ENCODE measurements at places on chromosomes 7 and 10.

DNA sequence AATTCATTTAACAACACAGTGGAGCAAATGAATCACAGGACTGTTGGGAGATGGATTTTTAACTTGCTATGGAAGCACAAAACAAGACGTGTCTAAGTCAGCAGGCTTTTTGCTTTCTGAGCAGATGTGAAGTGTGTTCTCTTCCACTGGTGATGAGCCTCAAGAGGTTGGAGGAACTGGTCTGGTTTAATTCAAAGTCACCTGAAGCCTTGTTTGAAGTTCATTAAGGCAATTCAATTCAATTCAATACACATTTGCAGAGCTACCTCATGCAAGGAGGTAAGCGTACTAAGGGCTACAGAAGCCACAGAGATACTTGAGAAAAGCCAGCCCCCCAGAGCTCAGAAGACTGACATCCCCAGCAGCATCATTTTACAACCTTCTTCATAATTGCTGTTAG lies 68.4 kb upstream of the PALS2 start:
- DNase-seq: no peak

- peak; percentile 56 for DNase-seq
Measured at GRCh38 chr7:18577096-18577771, 81.7 kb downstream of the HDAC9 start.

DNA sequence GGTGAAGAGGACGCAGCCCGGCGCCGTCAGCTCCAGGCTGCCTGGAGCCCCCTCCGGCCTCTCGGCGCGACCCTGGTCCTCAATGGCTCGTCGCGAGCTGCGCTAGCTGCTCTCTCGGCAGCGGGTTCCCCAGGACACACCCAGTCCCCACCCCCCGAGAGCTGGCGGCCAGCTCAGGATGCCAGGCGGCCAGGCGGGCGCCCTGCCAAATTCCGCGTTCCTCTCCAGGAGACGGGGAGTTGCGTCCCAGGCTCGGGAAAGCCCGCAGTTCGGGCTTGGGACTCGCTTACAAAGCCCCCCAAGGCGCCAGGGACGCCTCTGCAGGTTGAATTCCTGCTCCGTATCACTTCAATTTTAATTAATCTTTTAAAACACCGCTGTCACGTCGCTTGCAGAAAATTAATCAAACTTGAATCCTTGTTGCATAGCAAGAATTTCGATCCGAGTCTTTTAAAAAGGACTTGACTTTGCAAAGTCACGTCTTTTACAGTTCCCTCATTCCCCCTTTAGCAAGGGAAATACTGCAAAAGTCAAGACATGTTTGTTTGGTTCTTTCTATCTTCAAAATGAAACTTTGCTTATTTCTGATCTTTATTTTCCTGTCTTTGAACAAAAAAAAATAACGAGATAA lies 28.2 kb downstream of the SKIDA1 start:
- peak; percentile 30 for DNase-seq

DNA sequence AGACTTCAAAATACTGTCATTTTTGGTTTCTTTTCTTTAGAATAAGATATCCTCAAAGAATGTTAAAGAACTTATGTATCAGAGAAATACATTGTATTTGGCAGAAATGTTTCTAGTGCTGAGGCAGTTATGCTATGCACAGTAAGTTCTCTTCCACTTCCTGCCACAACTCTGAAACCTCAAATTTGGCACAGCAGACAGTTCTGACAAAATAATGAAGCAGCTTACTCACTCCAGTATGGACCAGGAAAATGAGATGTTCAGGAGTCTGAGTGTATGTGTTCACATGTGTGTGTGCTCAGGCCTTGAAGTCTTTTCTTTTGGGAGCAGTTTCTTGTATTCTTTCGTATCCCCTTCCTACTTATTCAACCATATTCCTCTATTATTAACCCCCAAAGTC lies 197.0 kb upstream of the AGK start:
- peak; percentile 56 for DNase-seq

- DNase-seq: no peak
Measured at GRCh38 chr10:11110539-11110938, 92.9 kb downstream of the CELF2 start.

DNA sequence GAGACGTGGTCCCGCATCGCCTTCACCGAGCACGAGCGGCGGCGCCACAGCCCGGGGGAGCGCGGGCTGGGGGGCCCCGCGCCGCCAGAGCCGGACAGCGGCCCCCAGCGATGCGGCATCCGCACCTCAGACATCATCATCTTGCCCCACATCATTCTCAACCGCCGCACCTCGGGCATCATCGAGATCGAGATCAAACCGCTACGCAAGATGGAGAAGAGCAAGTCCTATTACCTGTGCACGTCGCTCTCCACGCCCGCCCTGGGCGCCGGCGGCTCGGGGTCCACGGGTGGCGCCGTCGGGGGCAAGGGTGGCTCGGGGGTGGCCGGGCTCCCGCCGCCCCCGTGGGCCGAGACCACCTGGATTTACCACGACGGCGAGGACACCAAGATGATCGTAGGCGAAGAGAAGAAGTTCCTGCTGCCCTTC lies 737 bp downstream of the CNNM2 start:
- no peak for DNase-seq

DNA sequence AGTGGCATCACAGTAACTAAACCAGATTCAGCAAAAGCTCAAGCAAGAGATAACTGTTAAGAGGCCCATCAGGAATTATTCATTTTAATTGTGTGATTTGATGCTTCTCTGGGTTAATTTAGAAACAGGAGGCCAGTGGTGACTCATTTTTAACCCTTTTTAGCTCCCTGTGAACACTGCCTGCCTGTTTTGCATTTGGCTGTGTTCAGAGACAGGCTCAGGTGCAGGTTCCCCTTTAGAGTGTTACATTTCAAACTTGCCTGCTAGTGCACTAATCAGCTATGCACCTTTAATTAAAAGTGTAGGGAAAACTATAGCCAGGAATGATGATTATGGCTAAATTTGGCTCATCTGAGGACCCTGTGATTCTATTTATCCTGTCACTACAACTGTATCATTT lies 6.5 kb downstream of the STAMBPL1 start:
- DNase-seq: no peak

DNA sequence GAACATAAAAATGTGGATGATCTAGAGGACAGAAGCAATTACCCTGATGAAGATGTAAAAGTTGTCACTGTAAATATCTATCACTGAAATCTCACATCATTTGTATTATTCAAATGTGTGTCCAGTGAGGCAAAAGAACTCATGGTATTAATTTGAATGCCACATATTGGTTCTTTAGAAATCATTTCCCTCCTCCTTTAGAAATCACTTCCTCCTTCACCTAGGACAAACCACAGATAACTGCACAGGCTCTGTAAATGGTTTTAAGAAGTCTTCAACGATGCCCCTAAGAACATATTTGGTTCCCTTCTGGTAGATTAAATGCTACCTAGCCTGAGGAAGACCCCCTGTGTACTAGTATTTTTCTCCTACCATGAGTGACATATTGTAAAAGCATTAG lies 33.1 kb upstream of the ZNF518A start:
- DNase-seq: no peak

DNA sequence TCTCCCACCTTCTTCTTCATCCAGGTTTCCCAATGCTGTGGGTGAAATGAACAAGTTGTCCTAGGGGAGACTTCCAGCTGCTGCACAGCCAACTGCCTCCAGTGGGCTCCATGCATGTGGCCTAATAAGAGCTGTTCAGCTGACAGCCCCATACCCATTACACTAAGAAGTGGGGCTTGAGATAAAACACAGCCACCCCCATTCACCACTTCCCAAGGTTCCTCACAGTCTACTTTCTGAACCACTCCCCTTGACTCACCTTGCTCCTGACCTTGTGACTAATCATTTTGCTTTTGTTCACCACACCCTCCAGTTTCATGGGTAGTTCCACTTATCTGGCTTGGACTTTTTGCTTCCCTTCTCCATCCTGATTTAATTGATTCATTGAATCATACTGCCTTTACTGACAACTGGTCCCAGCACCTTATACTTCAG lies 119.3 kb downstream of the CABCOCO1 start:
- DNase-seq: no peak

DNA sequence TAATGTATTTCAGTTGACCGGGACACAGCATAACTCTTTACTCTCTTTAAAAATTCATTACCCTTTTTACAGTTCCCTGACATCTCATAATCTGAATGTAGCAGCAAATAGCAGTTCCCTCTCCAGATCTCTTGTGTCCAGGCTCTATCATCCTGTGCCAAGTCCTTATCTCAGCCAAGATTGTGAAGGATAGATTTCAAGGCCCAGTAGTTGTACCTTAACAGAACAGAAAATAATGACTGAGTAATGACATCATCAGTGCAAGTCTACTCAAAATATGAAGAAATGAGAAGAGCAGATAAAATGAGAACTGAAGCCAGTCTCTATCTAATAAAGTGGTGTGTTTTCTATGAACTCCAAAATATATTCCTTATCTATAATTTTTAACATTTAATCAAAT lies 92.6 kb downstream of the TFEC start:
- no peak for DNase-seq

- DNase-seq: no peak
Measured at GRCh38 chr7:101397770-101398324, 35.2 kb downstream of the COL26A1 start.

DNA sequence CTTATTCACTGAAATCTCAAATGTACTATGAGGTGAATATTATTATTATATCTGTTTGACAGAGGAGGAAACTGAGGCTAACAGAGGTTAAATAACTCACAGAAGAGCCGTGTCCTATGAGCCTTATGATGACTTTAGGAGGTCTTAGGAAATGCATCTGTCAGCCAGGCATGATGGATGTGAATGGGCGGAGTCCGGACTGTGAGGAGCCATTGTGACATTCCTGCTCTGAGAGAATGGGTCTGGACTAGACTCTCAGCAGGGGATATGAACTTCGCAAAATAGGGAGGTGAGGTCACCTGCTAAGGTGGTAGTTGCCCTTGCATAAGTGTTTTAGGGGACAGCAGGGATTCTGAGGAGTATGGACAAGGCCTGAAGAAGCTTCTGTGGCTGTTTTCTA lies 153.6 kb downstream of the TMEM178B start:
- no peak for DNase-seq

DNA sequence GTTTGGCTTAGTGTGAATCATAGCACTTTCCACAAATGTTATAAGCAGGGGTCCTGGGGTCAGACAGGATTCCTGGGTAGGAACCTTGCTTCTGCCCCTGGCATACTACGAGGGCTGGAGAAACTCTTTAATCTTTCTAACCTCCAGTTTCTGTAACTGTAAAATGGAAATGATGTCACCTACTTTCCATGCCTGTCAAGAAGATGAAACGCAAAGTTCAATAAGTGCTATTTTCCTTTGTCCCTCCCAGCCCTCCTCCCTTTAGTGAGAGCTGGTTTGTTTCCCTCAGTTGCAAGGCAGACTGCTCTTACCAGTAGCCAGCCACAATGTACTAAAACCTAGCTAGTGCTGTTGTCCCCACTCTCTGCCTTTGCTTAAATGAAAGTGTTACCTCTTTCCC lies 117.1 kb upstream of the HPS1 start:
- DNase-seq: no peak

- DNase-seq: no peak
Measured at GRCh38 chr7:117771756-117772155, 101.5 kb downstream of the CTTNBP2 start.

- DNase-seq: no peak
Measured at GRCh38 chr7:28595076-28595475, 182.8 kb downstream of the CREB5 start.

DNA sequence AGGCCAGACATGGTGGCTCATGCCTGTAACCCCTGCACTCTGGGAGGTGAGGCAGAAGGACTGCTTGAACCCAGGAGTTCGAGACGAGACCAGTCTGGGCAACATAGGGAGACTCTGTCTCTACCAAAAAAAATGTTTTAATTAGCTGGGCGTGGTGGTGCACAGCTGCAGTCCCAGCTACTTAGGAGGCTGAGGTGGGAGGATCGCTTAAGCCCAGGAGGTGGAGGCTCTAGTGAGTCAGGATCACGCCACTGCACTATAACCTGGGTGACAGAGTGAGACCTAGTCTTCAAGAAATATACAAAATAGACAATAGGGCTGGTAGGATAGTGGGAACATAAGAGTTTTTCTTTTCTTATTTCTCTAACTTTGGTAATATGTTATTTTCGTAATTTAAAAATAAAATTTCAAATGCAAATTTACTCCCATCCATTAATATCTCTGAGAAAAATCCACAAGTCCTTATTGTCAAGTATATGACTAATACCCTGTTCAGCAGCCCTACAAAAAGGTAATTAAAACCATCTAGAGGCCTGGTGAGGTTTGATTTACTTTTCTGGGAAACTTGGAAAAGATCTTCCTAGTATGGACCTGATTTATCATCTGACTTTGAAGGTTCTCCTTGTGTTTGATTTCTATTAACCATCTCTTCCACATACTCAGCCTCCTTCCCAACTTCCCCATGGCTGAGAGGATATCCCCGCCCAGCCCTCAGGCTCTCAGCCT lies 50.0 kb downstream of the CREB3L2 start:
- no peak for DNase-seq

- DNase-seq: no peak
Measured at GRCh38 chr10:126921974-126922525, 16.8 kb downstream of the DOCK1 start.

- no peak for DNase-seq
Measured at GRCh38 chr10:13365243-13365642, 17.1 kb upstream of the SEPHS1 start.

GRCh38 chr10:129586898-129587443 lies 119.9 kb downstream of the MGMT start:
- no peak for DNase-seq

- no peak for DNase-seq
Measured at GRCh38 chr7:149286811-149287400, 24.9 kb downstream of the ZNF783 start.

DNA sequence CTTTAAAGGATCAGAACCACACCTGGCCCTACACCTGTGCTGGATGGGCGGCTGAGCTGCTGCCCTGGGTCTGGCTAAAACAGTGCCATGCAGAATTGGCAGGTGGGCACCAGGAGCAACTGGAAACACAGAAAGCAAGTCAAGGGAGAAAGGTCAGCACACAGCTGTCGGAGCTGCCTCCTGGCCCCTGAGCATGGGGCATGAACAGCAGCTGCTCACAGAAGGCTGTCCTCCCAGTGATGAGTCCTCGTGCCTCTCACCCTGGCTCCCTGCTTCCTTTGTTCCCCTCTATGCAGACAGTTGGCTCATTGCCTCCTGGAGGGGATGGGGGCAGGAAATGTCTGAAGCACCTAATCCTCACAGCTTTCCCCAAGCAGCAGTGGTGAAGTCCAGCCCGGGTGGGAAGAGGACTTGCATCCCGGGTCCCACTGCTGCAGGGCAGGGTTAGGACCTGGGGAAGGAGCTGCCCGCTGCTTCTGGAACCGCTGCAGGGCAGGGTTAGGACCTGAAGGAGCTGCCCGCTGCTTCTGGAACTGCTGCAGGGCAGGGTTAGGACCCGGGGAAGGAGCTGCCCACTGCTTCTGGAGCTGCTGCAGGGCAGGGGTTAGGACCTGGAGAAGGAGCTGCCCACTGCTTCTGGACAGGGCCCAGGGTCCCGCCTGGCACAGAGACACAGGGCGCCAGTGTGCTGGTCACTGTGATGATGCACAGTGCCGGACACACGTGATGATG lies 37.3 kb downstream of the VIPR2 start:
- no peak for DNase-seq

GRCh38 chr10:87862679-87863052 lies 667 bp downstream of the KLLN start:
- DNase-seq: no peak

Measured in MM.1S (cell line).